ENCODE measurements at places on chromosomes 13 and 19.

DNA sequence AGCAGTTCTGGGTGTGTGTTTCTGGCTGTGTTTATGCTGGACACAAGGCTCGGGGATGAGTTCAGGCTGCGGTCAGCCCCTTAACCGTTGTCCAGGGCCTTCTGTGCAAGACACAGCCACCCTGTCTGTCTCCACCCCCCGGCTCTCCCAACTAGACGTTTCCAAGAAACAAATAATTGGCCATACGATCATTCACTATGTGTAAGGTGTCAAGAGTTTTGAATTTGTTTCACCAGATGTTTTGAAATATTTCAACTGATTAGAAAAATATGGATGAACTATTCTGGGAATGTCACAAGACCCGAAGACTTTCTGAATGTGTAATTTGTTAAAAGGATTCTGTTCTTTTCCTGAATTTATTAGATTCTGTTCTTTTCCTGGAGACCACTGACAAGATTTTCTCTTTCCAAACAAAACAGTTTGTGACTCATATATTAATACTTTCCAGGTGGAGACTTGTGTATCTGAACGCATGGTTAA is 318.2 kb downstream of the MYO16 start:
- DNase-seq: no peak

- no peak for DNase-seq
Observed at GRCh38 chr19:29886586-29886985, 55.5 kb upstream of the URI1 start.

GRCh38 chr19:17737690-17738153 is 13.6 kb upstream of the FCHO1 start:
- no peak for DNase-seq

DNA sequence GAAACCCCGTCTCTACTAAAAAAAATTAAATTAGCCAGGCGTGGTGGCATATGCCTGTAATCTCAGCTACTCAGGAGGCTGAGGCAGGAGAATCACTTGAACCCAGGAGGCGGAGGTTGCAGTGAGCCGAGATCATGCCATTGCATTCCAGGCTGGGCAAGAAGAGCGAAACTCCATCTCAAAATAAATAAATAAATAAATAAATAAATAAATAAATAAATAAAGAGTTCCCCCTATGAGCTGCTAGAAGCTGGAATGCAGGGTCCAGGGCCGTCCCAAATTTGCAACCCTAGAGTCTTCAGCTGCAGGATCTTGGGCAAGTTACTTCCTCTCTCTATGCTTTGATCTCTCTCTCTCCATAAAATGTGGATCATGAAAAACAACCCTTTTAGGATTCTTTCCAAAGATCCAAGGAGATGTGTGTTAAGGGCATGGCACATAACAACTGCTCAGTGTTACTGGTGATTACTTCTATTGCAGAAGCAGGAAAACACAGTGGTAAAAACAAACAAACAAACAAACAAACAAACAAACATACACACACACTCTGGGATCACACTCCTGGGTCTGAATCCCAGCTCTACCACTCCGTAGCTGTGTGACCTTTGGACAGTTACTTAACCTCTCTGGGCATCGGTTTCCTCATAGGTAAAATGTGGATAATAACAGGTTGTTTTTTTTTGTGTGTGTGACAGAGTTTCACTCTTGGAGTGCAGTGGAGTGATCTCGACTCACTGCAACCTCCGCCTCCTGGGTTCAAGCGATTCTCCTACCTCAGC is 78.8 kb downstream of the CACNA1A start:
- no peak for DNase-seq

DNA sequence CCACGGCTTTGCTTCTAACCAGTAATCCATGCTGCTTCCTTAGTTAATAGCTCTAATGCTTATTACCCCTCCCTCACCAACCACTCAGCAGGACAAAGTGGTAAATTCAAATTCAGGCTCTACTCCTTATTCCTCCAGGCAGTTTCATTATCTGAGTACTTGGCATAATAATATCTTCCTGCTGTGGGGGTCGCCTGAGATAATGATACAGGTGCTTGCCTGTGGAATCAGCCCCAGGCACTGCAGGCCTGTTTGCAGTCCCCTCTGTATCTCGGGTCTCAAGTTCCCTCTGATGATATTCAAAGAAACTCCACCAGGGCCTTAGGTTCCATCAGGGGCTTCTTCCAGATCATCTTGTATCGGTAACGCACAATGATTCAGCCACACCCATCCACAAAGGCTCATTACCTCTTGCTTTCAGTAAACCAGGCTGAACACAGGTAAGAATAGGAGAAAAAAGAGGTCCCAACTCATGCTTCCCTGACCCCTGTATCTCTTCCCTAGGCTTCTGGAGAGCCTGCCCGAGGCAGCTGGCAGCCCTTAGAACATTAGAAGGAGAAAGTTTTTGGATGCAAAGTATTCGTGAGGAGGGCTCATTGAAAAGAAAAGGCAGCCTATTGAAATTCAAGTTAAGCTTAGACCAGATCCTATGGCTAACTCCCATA is 14.3 kb upstream of the FOXO1 start:
- DNase-seq: no peak

GRCh38 chr13:45349438-45349837 is 8.5 kb upstream of the TPT1 start:
- no peak for DNase-seq

DNA sequence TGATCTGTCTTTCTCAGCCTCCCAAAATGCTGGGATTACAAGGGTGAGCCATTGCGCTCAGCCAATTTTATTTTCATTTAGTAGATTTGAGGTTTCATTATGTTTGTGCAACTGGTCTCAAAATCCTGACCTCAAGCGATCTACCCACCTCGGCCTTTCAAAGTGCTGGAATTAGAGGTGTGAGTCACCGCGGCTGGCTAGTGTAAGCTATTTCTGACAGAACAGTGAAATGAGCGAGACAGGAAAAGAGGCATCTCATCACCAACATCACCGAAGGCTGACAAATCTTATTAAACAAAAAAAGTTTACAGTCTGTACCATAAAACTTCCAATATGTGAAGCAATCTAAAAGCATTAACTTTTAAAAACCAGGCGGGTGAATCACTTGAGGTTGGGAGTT is 12.2 kb upstream of the ZNF888 start:
- DNase-seq: no peak

DNA sequence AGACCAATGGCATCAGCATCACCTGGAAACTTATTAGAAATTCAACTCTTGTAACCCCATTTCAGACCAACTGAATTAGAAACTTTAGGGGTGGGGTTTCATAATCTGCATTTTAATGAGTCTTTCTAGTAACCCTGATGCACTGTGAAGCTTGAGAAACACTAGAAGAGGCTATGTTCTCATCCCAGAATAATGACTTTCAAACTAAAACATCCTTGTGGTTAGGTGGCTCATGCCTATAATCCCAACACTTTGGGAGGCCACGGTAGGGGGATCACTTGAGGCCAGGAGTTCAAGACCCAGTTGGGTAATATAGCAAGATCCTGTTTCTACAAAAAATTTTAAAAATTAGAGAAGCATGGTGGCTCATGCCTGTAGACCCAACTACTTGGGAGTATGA is 402.4 kb downstream of the DLEU7 start:
- no peak for DNase-seq

DNA sequence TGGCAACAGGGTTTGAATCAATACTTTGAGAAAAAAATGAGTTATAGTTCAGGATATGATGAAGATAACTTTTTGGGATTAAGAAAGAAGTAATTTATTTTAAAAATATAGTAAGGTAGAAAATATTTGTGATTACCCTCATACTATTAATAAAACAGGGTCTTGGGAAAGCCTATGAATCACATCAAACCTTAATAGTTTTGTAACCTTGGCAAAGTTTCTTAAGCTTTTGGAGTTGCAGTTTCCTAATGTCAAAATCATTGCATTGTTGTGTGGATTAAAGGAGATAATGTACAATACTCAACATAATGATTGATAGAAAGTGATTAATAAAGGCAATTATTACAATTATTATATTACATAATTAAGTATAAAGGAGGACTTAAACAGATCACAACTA is 149.0 kb downstream of the LMO7 start:
- no peak for DNase-seq

DNA sequence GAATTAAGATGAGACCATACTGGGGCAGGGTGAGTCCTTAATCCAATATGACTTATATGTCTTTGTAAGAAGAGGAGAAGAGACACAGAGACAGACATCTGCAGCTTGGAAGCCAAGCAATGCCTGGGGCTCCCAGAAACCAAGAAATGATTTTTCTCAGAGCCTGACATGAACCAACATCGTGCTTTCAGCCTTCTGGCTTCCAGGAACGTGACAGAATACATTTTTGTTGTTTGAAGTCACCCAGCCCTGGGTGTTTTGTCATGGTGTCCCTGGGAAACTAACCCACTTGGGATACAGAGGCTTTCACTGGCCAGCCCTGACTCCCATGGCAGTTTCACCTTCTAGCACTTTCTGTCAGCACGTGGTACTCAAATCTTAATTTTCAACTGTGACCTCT is 95.3 kb upstream of the SLC10A2 start:
- no peak for DNase-seq

DNA sequence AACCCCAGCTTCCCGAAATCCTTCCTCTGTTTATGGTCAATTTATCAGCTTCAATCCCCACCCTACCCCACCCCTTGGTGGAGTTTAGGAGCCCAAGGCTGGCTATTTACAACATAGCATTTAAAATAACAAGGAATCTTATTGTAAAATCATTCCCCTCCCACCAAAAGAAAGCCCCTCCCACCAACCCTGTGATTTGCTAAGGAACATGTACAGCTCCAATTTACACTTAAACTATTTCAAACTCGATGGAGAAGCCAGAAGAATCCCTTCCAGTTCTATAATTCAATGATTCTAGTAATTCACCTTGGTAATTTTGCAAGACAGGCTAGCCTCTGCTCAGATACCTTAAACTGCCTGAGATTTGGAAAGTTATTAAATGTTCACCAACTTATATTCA is 3.0 kb downstream of the LATS2 start:
- no peak for DNase-seq

DNA sequence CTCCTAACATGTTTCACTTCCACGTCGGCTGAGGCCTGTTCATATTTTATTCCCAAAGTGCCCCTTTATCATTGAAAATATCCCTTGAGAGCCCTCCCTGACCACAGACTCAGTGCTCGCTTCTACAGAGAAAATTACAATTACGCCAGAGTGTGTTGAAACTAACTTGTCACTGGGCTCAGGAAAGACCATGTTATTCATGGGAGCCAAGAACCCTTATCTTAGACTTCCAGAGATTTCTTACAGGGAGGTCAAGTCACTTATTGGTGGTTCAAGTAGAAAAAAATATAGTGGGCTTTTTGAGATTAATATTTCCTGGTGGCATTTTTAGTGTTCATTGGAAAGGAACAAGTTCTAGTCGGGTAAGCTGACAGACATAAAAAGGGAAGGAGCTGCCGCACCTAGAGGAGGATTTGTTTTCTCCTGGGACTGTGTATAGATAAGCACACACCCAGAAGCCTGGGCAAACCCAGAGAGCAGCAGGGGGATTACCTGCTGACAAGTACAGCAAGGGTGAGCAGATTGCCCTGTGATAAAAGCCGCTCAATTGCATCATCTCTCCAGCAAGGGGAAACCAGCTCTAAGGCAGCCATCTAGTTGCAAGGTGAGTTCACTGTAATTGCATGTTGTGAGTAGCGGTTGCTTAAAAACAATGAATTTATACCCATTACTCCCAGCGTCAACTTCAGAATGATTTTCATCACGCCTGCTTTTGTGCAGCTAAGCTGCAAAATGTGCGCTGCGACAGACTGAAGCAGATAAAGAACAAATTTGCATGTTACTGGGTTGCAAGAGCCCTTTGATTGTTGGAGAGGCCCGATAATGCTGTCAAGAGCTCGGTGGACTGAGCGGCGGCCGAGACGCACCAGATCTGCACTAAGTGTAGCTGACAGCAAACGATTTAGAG is 46.2 kb downstream of the DCT start:
- peak; percentile 33 for DNase-seq

DNA sequence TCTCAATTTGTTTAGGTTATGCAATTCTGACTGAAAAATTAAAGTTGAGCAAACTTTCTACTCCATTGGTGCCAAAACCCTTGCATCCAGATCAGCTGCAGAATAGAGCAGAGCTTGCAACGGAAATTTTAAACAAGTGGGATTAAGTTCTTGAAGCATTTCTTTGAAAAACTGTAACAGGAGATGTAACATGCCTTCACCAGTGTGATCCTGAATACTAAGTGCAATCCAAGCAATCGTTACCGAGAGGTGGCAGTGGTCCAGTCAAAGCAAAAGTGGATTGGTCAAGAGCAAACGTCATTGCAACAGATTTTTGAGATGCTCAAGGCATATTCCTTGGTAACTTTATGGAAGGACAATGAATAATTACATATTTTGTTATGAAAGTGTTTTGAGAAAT is 841.1 kb upstream of the SLITRK5 start:
- no peak for DNase-seq

DNA sequence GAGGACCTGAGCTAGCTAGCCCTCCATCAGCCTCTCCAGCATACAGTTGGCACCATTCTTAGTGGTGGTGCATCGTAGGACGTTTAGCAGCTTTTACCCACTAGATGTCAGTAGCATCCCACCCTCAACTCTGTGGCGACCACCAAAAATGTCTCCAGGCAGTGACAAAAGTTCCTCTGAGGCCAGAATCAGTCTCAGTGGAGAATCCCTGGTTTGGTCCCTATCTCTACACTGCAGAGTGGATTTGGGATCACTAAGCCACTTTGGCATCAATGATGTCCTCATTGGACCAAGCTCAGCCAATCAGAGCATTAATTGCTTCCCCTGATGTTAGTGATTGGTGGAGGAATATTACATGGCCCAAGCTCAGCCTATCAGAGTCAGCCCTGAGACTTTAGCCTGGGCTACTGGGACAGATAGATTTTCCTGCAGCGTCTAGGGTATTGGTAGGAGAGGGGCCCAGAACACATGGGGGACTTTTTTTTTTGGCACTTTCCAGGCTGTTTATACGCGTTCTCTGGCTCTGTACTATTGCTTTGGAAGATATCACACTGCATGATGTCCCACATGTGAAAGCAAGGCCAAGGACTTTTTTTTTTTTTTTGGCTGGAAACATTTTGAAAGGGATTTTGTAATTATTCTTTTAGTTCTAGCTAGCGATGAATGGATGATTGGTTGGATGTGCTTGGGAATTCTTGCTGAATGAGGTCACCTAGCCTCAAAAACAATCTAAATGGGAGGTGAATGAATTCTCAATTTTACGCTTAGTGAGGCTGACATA is 7.0 kb downstream of the TMEM221 start:
- no peak for DNase-seq

DNA sequence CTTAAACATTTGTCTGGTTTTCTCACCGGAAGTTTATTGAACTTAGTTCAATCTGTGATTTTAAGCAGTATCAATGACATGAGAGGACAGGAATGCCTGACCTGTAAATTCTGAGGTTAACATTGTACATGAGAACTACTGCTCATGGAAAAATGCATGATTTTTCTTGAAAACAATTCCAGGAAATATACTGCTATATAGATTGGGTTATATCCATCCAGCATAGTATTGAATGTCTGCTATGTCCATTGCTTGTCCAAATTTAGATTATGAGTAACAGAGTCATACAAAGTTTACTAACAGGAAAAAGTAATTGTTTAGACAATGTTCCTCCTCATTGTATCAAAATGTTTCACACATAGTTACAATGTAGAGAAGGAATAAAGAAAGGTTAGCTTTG is 606.8 kb downstream of the DACH1 start:
- no peak for DNase-seq
